ENCODE measurements at places on chromosomes 3 and 15.

DNA sequence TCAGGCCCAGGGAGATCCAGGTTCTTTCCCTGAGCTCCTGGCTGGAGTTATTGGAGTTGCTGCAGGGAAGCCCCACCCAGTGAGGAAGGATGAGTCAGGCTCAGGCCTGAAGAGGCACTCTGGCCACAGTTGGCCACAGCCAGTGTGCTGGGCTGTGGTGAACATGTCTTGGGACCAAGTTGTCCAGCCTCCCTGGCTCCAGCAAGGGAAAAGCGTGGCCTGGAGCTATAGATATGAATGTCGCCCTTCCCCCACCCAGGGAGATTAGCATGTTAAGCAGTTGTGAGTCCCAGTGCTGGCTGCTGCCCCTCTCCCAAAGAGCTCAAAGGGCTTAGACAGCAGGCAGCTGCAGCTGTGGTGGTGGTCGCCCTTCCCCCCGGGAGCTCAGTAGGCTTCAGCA, 963.2 kb downstream of the ROBO2 start:
- DNase-seq, result no peak

DNA sequence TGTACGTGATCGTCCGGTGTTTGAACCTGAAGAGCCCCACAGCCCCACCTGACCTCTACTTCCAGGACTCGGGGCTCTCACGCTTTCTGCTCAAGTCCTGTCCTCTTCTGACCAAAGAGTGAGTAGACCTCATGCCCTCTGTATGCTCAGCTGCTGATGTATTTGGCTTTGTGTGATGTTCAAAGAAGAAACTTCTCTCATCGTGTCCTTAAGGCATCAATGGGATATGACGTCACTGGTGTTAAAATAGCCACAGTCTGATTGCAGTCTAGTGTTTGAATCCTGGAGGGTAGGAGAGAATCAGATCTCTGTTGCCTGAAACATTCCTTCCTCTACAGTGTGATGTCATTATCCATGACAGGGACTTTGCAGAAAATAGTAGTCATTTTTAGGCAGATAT, 28.1 kb downstream of the ABHD2 start:
- DNase-seq, result no peak

DNA sequence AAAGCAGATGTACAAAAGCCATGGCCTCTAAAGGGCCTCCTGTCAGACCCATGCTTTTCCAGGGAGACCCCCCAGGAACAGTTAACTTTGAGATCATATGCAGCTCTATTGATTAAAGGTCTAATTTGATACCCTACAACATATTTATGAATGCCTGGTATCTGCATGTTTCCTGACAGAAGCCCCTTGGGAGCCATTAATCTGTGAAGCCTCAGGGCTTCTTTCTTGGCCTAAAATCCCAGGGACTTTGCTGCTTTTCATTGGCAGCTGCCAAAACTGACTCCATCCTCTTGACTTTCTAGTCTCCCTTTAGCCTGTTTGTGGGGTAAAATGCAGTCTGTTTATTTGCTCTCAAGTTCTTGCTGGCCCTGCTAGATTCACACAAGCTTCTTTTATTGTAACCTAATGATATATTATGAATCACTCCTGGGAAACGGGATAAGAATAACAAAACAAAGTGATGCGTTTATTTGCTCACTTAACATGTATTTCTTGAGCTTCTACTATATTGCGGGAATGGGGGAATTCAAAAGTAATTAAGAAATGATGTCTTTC, 257.0 kb downstream of the LSAMP start:
- DNase-seq, result no peak

GRCh38 chr3:156477323-156477722, 77.6 kb downstream of the SSR3 start:
- DNase-seq, result no peak

DNA sequence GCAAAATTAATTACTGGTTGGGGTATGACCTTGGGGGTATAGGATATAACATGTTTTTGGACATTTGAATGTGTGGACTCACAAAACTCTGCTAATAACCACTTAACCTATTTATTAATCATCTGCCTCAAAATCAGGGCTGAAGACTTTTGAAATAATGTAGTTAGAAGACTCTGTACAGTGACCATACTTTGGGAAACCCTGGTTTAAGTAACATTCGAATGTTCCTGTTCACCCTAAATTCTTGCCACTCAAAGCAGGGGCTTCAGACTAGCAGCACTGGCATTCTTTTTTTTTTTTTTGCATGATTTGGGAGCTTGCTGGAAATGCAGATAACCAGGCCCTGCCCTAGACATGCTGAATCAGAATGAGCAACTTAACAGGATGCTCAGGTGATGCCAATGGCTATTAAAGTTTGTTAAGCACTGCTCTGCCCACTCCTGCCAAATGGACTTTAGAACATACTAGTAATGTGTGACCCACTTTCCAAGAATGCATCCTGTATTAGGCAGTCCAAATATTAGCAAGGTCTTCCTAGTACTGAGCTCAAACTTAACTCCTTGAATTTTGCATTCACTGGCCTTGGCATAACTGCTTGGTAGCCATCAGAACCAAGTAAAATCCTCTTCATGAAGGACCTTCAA, 12.7 kb upstream of the ST3GAL6 start:
- no peak for DNase-seq

- no peak for DNase-seq
Observed at GRCh38 chr15:29196290-29196689, 73.3 kb downstream of the NSMCE3 start.

DNA sequence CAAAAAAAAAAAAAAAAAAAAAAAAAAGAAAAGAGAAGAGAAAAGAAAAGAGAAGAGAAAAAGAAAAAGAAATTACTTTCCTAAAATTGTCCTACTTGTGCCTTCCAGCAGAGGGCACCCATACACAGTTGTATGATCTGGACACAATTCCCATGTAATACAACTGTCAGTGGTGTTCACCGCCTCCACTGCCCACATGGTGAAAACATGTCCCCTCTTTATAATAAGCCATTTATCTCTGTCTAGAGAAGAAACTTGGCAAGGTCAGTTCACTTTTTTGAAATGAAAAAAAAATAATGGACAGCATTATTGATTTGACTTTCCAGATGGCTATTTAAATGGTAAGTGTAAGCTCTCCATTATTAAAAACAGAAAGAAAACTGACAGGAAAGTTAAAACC, 459.4 kb downstream of the GBE1 start:
- no peak for DNase-seq
